ENCODE measurements at places on chromosomes 16 and 17.

- no peak for DNase-seq
These were observed 24.5 kb upstream of the CD300E start for GRCh38 chr17:74647871-74648672.

DNA sequence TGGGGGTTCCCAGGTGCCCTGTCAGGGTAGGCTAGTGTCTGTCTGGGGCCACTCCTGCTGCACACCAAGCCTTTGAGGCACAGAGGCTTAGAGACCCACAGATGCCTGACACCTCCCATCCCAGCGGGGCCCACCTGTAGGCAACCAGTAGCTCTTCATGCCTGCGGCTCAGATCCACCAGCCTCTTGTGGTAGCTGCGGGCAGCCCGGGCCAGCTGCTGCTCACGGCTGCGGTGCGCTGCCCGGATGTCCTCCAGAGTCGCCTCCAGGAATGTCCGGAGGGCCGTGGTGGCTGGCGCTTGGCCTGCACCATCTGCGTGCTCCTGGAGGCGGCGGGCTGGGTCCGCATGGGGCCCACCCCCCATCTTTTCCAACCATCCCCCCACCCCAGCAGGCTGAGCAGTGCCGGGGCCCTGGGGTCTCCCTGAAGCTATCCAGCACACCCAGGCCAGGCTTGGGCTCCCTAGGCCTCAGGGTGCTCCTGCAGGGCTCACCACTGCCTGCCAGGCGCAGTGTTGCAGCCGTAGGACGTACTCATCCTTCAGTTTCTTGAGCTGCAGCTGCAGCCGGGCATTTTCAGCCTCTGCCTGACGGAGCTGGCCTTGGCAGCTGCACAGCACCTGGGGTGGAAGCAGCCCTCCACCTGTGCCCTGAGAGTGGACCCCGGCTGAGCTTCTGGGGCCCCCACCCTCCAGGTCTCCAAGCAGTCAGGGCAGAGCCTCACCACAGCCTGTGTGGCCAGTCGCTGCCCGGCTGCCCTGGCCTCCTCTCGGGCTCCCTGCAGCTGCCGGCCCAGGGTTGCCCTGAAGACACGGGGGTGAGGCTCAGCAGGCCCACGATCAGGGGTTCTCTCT, 1.8 kb downstream of the CCDC78 start:
- peak; percentile 61 for DNase-seq

DNA sequence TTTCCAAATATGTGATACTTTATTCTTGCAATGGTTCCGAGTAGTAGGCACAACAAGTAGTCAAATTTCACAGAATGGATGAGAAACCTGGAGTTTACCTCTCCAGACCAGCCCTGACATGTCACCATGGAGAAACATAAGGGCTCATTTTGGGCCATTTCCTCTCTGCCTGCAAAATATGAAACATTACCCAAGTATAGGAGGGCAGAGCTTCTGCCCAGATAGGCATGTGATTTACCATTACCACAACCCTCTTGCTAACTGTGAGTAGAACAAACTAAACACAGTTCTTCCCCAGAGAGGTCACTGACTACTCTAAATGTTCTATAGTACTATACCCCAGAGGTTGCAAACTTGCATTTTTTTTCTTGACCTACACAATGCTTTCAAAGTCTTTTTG, 15.7 kb upstream of the KPNB1 start:
- DNase-seq = no peak

DNA sequence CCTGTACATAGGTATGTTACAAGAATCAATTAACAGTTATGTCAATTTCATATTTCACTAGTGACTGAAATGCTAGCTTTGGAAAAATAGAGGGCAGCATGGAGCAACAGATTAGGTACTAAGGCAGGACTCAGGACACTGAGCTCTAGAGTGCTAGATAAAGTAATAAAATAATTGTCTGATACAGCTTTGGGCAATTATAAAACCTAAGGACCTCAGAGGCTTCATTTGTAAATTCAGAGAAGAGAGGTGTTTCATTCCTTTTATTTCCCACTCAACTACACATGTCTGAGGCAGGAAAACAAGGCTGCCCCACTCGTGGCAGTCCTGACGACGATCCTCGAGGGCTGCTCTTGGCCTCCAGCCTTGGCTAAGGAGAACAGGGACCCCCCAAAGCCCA, 81.5 kb downstream of the CA4 start:
- DNase-seq = no peak

GRCh38 chr17:37067555-37068111, 118.9 kb downstream of the AATF start:
- DNase-seq = peak; percentile 62

GRCh38 chr17:47066095-47066494, 87.0 kb upstream of the RPRML start:
- no peak for DNase-seq

DNA sequence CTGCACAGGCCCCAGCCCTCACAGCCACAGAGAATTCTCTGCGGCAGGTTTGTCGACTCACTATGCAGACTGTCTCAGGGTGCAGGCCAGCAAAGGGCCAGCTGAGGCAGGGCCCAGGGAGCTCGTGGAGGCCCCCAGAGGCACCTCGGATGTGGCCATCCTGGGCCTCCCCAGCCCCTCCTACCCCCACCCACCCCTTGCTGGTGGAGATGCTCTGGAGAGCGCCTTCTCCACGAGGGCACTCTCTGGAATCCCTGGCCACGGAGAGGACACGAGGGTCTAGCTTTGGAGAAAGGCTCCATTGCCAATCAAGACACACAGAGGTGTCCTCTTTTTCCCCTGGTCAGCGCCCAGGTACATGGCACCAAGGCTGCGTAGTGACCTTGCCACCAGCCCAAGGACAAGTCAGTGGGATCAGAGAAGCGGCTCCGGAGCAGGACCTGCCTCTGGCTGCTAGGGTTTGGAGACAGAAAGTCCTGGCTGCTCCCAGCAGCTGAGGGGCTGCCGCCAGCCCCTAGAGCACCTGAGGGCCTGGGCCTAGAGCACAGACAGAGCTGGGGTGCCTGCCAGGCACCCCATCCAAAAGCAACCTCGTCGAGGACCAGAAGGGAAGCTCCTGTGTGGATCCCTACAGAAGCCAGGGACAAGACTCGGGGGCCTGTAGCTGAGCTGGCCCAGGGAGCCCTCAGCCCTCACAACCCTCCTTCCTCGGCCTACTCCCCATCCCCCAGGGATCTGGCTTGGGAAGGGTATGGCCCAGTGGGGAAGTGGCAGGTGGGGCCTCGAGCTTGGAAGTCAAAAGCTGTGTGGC, 18.7 kb downstream of the ARL2BP start:
- no peak for DNase-seq

DNA sequence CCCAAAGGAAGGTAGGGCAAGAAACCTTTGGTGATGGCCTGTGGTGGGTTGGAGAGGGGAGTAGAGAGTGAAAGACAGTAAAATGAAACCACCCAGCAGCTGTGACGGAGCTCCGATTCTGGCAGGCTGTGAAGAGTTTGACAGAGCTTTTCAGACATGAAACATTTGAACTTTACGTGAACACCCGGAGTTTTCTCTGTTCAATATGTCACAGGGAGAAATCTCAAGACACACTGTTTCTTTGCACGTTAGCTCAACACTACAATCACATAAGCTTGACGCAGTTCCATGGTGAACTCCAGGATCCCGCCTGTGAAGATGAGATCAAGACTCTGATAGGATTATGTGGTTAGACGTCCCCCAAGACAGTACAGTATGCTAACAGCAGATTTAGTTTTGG, 79.6 kb upstream of the CDH11 start:
- DNase-seq = peak; percentile 50

DNA sequence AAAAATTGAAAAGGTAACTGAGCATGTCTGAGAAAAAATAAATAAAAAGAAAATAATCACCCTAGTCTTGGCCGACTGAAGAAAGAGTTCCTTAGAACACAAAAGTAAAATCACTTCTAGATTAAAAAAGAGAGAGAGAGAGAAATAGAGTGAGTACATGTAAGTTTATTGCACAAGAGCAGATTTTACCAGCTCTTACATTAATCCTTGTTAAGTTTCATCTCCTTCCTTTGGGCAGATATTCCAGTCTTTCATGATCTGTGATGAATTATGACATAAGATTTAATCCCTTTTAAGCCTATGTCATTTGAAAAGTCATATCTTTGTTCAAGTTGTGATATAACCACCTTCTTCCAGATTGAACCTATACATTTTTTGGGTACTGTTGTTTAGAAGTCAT, 54.8 kb downstream of the NFAT5 start:
- no peak for DNase-seq

GRCh38 chr17:79034931-79035485, 11.0 kb downstream of the C1QTNF1 start:
- DNase-seq = no peak

GRCh38 chr17:55268649-55269480, 4.1 kb downstream of the HLF start:
- DNase-seq = no peak

DNA sequence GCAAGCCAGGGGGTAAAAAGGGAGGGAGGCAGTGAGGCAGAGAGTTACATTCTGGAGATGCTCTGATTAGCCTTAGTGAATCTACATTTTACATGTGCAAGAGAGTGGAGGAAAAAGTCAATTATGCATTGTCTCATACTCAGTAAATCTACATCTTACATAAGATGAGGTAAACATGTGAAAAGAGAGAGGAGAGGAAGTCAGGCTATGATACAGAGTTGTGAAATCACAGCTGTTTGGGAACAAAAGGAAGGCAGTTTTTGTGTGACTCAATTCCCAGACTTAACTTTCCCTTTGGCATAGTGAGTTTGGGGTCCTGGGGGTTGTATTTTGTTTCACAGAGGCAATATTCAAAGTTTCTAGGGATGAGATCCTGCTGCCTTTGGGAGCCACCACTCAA, 67.8 kb downstream of the GP2 start:
- no peak for DNase-seq

GRCh38 chr16:89981414-89981813, 32.9 kb downstream of the DEF8 start:
- no peak for DNase-seq

- no peak for DNase-seq
These were observed 8.4 kb upstream of the SLC47A2 start for GRCh38 chr17:19724501-19725420.

DNA sequence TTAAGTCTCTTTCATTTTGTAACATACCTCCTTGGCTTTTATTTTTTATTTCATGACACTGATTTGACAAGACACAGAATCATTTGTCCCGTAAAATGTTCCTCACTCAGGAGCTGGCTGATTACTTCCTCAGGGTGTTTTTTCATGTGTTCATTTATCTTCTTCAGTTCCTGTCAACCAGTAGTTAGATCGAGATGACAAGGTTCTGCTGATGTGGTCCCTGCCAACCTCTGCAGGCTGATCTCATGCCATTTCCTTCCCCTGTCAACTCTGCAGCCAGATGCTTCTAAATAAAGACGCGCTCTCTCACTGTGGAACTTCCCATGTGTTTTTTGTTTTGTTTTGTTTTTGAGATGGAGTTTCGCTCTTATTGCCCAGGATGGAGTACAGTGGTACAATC, 8.1 kb upstream of the CXCL16 start:
- no peak for DNase-seq

GRCh38 chr16:86042393-86042792, 143.4 kb downstream of the IRF8 start:
- no peak for DNase-seq

GRCh38 chr16:50268352-50268751, 2.0 kb downstream of the ADCY7 start:
- peak; percentile 56 for DNase-seq

DNA sequence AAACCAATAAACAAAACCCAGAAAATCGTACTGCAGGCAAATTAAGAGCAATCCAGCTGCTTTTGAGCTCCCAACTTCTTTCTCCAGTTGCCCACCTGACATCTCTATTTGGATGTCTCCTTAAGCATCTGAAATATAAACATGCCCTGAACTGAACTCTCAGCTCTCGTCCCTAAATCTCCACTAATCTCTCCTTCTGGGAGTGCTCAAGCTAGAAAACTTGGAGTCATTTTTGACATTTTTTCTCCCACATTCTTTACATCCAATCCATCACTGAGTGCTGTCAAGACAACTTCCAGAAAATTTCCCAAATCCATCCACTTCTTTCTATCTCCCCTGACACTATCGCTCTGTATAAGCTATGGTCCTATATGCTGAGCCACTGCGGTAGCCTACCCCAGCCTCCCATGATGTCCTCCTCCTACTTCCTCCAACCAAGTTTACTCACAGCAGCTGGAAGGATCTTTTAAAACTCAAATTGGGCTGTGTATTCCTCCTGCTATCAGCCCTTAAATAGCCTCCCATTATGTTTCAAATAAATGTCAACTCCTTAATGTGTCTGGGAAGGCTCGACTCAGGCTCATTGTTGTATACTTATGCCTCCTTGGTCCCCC, 53.1 kb downstream of the HS3ST3B1 start:
- DNase-seq = no peak

DNA sequence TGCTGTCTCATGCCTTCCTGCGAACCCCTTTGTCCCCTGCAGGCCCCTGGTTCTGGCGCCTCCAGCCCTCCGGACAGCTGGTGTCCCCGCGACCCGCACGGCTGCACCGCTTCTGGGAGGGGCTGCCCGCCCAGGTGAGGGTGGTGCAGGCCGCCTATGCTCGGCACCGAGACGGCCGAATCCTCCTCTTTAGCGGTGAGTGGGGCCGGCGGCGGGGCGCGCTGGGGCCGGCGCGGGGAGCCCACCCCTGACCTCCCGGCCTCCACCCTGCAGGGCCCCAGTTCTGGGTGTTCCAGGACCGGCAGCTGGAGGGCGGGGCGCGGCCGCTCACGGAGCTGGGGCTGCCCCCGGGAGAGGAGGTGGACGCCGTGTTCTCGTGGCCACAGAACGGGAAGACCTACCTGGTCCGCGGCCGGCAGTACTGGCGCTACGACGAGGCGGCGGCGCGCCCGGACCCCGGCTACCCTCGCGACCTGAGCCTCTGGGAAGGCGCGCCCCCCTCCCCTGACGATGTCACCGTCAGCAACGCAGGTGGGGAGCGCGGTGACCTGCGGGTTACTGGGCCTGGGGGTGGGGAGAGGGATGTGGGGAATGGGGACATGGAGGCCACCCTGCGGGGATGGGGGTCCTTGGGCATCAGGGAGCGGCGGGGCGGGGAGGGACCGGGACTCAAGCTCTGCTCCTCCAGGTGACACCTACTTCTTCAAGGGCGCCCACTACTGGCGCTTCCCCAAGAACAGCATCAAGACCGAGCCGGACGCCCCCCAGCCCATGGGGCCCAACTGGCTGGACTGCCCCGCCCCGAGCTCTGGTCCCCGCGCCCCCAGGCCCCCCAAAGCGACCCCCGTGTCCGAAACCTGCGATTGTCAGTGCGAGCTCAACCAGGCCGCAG, 7.1 kb upstream of the IL32 start:
- DNase-seq = peak; percentile 62

GRCh38 chr16:17696616-17697015, 225.9 kb upstream of the XYLT1 start:
- DNase-seq = no peak

GRCh38 chr17:67328026-67328425, 38.4 kb downstream of the PSMD12 start:
- DNase-seq = no peak

All from SJCRH30 (cell line).